Iris pigment epithelial cell (primary cell): ENCODE measurements at places on chromosomes 2 and 18.

DNA sequence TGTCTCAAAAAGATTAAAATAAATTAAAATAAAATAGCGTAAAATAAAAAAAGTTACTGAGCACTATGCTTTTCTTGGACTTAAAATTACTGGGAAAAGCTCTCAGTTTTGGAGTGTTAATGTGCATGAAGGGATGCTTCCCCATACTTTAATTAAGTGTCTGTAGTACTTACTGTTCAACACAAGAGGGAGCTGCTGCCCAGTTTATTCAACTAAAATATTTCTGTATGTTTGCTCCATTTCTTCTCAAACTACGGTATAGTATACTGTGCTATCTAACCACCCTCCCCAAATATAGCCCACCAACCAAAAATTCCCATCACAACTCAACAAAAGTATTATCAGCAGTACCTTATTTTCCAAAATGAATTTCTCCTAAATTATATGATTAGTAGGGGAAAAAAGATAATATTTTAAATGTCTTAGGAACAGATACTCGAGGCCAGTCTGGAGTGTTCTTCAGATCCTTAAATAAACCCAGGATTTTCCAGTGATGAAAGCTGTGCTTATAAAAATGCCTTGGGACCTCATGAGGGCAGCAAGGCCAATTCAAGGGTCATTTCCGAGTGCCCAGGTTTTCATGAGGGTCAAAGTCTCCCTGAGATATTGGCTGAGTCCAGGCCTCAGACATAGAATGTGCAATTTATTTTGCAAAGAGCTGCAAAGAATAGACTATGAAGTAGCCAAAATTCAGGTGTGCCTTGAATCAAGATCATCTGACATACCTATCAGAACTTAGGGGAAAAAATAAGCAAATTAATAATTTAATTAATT, 64.1 kb downstream of the CHRNA1 start:
- DNase-seq, result peak; percentile 51

DNA sequence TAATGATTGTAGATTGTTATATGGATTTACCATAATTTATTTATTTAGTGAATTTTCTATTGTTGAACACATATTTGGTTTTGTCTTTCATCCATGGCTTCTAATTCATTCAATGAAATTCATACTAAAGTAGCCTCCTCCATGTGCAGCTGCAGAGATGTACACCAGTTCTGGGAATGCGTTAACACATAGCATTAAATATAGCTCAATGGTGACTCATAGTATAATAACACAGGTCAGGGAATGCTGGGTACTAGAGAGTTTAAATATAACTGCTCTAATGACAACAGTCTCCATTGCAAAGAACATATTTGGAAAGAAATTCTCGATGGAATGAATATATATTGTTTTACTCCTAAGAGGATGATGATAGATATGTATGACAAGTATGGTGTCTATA, 1190.2 kb upstream of the NRXN1 start:
- DNase-seq, result peak; percentile 77

DNA sequence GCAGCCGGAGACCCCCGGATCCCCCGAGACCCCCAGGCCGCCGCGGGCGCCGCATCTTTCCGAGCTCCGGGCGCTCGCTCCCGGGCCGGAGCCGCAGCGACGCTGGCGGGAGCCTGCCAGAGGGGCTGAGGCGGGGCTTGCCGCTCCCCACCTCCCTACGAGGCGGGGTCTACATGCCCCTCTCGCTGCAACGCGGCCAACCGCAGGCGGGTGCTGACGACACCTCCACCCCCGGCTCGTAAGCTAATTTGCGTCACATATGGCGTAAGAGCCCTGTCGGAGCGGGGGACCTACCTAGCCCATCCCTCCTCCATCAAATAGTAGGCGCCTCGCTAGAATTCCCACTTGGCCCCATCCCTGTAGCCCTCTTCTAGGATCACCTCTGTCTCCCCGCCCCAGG, at the start of gene PTPRN:
PTPRN (minus strand) TSS at position 124 of the 400 bp plus-strand sequence; CDS start at position 55, 69 bp downstream.
- peak; percentile 27 for DNase-seq

- DNase-seq, result no peak
Measured at GRCh38 chr18:6409933-6410332, 4.8 kb downstream of the L3MBTL4 start.

DNA sequence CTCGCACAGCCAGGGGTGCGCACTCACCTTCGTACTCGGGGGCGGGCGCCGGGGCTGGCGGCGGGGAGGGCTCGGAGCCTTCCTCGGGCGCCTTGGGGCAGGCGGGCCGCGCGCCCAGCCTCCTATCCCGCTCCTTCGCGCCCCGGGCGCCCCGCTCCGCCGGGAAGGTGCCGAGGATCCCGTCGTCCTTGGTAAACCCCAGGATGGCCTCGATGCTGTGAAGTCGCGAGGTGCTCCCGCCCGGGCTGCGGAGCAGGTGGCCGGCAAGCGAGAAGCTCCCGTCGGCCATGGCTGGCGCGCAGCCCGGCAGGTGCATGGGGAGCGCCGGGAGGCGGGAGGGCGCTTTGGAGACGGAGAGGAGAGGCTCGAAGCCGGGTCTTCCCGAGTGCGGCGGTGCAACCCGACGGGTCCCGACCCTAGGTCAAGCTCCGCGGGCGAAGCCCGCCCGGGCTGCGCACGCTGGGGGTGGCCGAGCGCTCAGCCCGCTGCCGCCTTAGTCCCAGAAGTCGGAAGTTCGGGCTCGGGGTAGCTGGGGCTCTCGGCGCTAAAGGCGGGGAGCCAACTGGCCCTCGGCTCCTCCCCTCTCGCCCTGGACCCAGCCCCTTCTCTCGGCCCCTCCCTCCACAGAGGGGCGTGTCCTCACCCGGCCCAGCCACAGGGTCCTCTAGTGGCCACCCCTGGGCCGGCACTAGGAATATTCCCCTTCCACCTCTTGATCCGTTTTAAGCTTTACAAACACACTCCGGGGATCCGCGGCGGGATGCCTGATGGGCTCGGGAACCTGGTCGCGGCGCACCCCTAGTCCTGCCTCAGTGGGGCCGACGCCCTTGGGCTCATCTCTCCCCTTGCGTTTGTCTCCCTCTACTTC, at the start of gene RAX:
RAX (minus strand) TSS at position 564 of the 868 bp plus-strand sequence; CDS start at position 316, 248 bp downstream.
- peak; percentile 9 for DNase-seq

GRCh38 chr2:18959952-18960717, 370.8 kb upstream of the NT5C1B start:
- DNase-seq, result peak; percentile 65

DNA sequence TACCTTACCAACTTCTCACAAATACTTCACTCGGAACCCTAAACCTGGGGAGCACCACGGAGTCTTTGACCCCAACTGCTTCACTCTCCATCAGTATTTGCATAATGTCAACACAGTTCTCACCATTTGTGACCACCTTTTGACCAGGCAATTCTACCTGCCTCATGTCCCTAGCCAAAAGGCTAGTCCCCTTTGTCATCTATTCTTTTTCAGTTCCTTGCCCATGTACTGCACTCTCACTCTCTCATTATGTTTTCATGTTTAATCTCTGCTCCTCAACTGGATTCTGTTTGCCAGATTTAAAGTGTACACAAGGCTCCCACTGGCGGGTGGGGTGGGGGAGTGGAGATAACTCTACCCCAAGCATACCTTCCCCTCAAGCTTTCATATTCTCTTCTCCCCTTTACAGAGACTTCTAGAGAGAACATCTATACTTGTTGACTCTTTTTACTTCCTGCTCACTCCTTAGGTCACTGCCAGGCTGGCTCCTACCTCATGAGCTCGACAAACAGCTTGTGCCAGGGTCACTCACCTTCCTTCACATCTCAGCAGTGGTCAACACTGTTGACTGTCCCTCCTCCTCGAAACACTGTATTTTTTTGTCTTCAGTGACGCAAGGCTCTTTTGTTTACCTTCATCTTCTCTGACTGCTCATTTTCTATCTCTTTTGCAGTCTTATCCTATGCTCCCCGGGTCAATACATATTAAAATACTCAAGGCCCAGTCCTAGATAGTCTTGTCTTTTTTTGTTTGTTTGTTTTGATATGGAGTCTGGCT, 88.7 kb upstream of the MAP4K3 start:
- no peak for DNase-seq

GRCh38 chr18:56799756-56800155, 148.6 kb downstream of the WDR7 start:
- peak; percentile 49 for DNase-seq

GRCh38 chr2:45403036-45403435, 208.0 kb downstream of the SRBD1 start:
- no peak for DNase-seq

GRCh38 chr2:218569661-218570500, 1.2 kb downstream of the CNOT9 start:
- peak; percentile 80 for DNase-seq

DNA sequence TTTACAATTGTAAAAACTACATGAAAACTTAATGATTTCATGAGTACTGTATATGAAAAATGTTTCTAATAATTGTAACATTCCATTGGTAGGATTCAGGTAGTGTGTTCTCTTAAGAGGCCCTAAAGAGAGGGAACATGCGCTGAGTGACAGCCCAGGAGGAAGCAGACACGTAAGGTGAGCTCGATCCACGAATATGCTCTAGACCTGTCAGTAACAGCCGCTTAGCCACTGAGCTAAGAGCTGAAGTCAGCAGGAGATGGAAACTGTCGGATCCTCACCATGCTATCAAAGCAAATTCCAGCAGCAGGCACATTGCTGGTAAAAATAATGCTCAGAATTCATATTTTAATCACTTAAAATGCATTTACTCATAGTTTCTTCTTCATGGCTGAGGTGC, 346.5 kb downstream of the TGIF1 start:
- DNase-seq, result no peak

GRCh38 chr2:232927793-232928550, 57.9 kb downstream of the SNORC start:
- no peak for DNase-seq

GRCh38 chr18:10089881-10090280, 176.1 kb downstream of the VAPA start:
- DNase-seq, result no peak

- no peak for DNase-seq
Measured at GRCh38 chr2:178082408-178083045, 9.9 kb upstream of the PDE11A start.

DNA sequence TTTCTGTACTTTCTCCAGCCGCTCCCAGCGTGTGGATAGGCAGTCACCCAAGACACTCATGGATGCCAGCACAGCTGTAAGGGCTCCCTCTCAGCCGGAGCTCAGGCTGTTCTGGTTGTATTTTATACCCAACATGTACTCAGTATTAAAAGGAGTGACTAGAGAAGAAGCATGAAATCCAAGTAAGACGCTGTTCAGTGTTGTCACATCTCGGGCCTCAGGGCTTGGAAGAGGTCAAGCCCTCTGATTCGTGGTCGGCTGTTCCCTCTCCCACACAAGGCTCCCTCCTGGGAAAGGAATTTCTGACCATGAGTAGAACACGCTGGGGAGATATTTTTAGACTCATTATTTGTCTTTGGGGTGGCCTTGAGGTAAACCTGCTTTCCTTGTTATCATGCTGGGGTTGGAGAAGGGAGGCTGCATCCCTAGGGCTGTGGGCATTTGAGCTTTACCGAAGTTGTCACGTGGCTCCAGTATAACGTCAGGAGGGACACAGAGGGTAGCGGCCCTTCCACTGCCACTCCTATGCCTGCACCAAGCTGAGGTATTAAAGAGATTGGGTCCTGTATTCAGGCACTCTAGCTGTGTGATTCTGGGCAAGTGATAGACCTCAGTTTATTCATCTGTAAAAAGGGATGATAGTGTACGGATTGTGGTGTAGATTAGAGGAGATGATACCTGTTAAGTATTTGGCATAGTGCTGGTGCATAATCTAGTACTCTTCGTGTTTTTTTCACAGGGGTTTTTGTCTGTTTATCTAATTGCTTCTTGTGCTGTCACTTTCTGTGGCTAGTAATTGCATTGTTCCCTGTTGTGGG, 34.1 kb downstream of the HK2 start:
- peak; percentile 85 for DNase-seq

DNA sequence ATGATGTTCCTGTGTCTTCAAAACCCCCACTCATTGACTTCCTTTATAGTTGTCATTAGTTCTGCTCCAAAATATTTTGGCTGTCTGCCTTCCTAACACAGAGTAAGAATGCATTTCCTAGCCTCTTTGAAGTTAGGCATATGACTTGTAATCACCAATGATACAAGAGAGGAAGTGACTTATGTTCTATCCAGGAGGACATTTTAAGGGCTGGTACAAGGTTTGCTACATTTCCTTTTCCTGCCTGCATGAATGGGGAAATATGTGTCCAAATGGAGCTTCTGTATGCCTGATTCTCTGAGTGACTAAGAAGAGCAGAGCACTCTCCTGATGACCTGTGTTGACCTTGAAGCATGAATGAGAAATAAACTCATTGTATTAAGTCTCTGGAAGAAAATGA, 115.1 kb downstream of the PLCL1 start:
- DNase-seq, result no peak

DNA sequence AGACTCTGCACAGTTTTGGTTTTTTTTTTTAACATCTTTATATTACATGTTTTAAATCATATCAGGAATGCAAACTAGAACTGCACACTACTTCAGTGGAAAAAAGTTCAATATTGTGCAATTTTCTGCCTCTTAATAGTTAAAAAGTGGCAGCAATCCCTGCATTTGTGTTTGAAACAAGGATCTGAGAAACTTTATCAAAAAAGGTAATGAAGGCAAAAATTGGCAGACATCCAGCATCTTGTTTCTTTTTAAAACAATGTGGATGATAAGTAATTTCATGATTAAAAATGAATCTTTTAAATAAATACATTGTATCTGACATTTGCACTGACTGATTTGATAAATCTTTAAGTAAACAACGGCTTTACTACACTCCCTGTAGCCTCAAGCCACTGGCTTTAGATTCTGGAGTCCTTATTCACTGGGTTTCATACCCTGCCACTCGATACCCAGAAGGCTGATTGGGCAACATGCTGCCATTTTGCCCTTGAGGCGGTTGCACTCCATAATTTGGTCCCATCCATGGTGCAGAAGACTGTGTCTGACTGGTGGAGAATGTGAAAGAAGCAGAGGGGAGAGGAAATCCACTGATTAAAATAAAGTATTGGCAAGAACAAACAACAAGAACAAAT, 21.6 kb upstream of the C2orf42 start:
- peak; percentile 21 for DNase-seq

DNA sequence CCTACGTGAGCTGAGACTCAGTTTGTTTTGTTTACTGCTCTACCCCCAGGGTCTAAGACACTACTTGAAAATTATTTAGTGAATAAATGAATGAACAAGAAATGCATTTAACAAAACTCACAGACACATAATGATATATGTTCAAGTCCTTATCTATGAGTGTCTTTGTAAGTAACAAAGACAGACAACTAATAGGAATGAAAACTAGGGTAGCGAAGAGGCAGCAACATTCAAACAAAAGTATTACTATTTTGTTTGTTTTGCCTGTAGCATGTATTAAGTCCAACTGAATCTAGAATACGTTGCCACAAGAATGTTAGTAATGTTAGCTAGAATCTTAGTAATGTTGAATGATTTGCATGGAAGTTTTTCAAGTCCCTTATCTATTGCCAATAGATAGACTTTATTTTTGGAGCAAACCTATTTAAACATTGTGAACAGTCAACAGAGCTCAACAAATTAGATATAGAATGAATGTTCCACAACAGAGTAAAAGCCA, 144.8 kb upstream of the VWC2L start:
- DNase-seq, result peak; percentile 35

- peak; percentile 36 for DNase-seq
Measured at GRCh38 chr2:233353769-233354499, at the start of gene DGKD. Gene DGKD (plus strand): TSS chr2:233354494. CDS start chr2:233354519, 25 bp downstream.

DNA sequence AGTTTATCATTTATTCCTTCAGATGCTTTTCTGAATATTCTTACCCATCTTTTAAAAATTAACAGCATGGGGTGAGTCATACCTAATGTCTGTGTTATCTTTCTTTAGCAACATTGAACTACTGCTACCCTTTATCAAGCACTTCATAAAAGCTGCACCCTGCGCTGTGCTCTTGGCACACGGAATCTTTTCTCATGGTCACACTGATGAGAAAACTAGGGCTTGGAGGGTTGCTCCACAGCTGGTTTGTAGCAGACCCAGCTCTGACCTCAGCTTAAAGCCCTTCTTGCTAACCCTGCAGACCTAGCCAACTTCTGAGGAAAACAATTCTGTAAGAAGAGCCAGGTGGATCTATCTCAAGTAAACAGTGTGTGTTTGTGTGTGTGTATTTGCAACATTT, 106.3 kb downstream of the RNF144A start:
- peak; percentile 95 for DNase-seq
